ENCODE measurements at places on chromosomes 7 and 10.

DNA sequence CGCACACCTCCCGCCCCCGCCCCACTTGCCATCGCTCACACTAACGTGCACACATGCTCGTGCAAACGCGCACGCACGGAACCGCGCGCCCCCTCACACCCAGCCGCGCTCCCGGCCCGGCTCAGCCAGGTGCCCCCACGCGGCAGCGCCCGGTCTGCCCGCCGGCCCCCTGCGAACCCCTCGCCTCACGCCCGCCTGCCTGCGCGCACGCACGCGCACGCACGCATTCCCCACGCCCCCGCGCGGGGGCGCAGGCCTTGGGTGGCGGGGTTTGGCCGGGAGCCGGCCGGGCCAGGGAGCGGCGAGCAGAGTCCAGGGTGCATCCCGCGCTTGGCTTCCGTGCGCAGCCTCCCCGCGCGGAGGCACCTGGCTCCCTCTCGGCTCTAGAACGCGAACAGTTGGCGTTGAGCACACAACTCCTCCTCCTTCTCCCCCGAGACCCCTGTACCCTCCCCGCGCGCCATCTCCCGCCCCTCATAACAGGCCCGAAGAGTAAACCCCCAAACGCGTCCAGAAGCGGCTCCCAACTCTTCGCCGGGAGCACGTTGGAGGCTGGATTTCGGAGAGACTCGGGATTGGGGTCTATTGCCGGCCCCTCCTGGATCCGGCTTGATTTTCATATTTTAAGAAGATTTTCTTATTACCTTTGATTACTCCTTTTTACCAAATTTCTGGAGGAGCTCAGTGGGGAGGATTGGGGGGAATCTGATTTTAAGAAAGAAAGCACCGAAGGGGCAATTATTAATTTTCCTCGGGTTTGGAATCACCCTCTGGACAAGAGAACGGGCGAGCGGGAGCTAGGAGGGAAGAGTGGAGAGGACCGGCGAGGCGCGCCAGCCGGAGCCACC, 527 bp upstream of the SORCS3 start:
- no peak for DNase-seq

GRCh38 chr7:92994901-92995300, 122.9 kb downstream of the SAMD9 start:
- no peak for DNase-seq

- DNase-seq, result no peak
These were observed 369.0 kb downstream of the PARD3 start for GRCh38 chr10:34446049-34446448.

- no peak for DNase-seq
These were observed 62.1 kb upstream of the NCAPG2 start for GRCh38 chr7:158766570-158767281.

DNA sequence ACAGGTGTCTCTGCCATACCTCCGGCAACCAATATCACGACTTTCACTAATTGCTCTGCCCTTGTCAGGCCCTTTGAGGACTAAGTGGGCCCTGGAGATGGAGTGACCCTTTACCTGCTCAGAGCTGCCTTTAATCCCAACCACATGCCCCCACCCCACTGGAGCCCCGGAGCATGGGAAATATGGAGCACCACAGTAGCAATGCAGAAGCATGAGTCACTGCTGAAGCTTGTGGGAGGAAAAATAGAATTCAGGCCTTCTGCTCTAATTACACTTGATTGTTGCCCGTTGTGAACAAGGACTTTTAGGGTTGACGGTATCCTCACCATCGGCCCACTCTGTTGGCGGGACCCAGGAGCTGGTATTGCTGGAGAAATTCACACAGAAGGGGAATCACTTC, 52.5 kb upstream of the FRMD4A start:
- no peak for DNase-seq

GRCh38 chr7:30225863-30226613, 58.4 kb upstream of the ZNRF2 start:
- peak; percentile 21 for DNase-seq

- no peak for DNase-seq
These were observed 6.0 kb downstream of the POLM start for GRCh38 chr7:44076101-44076895.

DNA sequence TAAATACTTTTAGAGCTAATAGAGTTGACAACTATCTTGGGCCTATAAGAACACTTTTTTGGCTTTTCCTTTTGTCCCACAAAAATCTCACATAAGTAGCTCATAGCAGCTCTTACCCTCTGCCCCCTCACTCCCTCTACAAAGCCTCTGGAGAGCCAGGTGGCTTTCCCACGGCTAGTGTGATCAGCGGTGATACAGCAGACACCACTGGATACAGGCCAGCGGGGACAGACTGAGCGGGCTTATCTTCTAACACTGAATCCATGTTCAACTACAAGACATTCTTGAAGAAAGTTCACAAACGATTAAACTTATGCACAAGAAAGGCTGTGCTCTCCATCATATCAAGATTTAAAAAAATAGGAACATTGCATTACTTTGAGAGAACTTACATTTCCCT, 377.2 kb downstream of the PARD3 start:
- no peak for DNase-seq

GRCh38 chr10:62545160-62546066, 171.2 kb downstream of the ZNF365 start:
- DNase-seq, result no peak

- no peak for DNase-seq
These were observed 135.4 kb upstream of the RSU1 start for GRCh38 chr10:16952610-16953009.

GRCh38 chr10:100347568-100348195, 649 bp downstream of the SCD start:
- peak; percentile 7 for DNase-seq

DNA sequence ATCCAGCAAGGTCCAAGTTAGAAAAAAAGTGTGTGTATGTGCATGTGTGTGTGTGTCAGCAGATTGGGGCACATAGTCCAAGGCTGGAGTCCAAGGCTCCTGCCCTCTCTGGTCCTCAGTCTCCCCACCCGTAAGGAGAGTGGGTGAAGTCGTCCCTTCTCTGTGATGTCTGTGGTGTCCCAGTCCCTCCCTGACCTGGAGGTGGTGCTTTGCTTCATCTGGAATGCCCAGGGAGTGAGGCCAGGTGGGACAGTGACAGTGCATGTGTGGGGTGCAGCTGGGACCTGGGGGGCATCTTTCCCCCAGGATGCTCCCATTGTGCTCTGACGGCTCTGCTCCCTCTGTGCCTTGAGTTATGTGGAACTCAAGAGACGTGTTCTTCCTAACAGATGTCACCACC, 18.0 kb downstream of the AQP1 start:
- DNase-seq, result no peak

GRCh38 chr7:128167791-128168666, 73.0 kb upstream of the LEP start:
- DNase-seq, result no peak

GRCh38 chr7:34603711-34604444, 54.1 kb upstream of the NPSR1 start:
- no peak for DNase-seq

GRCh38 chr10:19853831-19854230, 37.6 kb downstream of the PLXDC2 start:
- no peak for DNase-seq

DNA sequence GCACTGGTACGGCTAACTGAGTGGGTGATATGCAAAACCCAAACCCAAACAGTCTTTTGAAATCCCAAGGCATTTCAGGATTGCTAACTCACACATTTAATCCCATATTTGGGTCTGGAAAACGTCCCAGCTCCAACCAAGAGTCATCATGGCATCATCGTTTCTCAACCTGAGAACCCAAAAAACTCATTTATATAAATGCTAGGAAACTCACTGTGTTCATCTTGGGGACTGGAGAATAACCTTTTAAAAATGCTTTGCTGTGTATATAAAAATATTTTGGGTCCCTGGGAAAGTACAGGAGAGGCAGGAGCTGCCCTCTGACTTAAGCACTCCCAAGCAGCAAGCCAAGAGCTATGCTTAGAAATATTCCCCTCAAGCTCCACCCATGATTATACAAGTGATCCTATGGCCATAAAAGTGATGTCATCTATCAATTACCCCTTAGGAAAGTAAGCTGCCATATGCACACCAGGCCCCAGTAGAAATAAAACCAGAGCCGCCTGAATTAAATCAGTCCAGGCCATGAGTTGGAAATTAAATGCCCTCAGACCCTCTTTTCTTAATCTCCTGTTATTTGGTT, 352.1 kb downstream of the FRMD4A start:
- no peak for DNase-seq

DNA sequence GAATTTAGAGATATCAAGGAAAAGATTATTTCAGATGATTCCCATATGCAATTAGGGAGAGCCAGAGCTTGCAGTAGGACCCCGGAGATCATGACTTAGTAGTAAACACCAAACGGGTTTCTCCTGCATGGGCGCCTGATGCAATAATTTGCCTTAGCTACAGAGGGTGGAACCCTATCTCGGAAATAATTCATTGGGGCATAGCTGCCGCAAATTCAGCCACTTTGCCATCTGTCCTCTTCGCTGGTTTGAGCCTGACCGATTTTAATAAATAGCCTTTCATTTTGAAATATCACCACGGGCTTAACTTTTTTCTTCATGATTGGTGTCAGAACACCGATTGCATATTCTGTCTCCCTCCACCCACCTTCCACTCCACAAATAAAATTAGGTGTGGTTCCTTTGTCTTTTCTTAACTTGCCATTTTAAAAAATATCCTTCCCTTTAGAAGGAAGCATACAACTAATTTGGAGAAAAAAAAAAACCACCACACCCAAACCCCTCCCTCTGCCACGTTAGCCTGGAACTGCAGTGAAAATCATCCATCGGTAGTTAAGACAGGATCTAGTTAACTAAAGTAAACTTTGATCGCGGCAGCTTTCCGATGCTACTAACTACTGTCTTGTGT, 1.4 kb downstream of the GARS1 start:
- DNase-seq, result no peak

- no peak for DNase-seq
These were observed 20.1 kb upstream of the ITPRID1 start for GRCh38 chr7:31493714-31494181.

DNA sequence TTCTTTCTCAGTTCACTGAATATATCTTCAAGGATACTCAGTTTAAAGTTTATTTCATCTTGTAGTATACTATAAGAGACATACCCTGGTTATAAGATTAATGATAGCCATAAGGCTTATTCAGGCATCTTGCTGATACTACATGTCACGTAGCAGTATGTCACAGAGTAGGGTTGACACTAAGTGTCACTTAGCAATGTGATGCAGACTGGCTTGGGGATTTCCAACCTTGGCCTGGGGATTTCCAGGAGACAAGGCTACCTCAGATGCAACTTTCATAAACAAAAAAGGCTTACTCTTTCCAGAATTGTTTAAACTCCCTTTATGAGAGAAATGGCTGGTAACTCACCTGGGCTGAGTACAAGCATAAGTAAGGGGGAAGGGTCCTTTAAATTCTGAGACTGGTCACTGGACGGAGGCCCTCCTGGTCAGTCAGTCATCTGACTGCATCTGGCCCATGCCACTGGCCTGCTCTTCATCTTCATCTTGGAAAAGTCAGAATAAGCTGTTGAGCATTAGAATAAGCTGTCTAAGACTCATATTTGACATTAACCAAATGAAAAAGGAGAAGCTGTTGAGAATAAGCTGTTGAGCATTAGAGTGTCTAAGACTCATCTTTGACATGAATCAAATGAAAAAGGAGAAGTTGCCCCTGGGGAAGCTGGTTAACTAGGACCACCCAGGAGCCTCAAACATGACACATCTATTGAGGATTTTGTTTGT, 9.5 kb downstream of the SLC13A1 start:
- DNase-seq, result no peak

- DNase-seq, result no peak
These were observed 203.5 kb downstream of the PPP1R3A start for GRCh38 chr7:113715262-113715661.

DNA sequence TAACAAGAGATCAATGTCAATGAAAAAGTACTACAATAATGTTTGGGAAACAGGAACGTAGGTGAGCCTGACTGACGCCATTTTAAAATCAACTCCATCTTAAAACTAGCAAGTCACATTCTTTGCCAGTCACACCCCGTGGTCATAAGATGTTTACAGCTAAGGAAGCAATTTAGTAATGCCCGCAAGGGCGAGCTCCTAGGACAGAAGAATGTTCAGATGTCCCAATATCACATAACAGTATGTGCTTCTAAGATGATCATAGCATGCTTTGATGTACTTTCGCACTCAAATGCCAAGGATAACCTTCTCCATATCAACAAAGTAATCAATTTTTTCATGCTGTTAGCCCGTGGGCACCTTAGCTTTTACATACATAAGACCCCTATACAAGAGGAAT, 113.8 kb upstream of the EGFR start:
- no peak for DNase-seq

- DNase-seq, result peak; percentile 51
These were observed 40.3 kb downstream of the YKT6 start for GRCh38 chr7:44240983-44241510.

DNA sequence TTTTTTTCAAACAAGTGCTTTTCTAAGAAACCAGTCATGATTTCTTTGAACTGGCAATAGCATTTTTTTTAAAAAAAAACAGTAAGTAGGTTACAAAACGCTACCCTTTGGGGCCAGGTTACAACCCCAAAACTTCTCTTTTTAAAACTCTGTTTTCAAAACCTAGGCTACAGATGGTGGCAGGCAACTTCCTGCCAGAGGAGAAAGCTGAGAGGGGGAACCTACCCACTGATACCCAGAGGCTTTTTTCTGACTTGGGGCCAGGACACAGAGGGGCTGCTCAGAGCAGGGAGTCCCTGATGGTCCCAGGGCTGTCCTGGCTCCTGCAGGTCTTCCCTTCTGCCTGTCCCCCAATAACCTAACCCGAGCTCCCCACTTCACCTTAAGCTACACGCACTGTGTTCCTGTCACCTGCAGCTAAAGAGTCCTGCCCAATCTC, 6.9 kb downstream of the STN1 start:
- DNase-seq, result no peak

DNA sequence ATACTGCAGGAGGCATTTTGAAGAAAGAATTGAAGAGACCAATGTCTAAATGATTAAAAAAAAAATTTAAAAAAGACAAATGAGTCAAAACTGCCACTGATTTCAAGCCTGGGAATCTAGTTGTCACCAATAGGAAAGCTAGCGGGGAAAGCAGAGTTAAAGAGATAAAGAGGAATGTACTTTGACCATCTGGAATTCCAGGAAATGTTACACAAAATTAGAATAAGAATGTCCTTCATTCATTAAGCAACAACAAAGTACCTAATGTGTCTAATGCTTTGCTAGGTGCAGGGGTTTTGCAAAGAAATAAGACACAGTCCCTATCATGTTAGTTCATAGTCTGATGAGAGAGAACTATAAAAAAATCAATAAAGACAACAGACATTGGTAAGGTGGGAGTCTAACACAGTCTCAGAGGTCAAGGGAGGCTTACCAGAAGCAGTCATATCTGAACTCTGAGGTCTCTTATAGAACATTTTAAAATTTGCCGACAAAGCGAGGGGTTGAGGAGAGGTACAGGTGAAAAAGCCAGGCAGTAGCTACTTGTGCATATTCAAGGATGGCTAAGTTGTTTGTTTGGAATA, 8.8 kb upstream of the TYSND1 start:
- no peak for DNase-seq

DNA sequence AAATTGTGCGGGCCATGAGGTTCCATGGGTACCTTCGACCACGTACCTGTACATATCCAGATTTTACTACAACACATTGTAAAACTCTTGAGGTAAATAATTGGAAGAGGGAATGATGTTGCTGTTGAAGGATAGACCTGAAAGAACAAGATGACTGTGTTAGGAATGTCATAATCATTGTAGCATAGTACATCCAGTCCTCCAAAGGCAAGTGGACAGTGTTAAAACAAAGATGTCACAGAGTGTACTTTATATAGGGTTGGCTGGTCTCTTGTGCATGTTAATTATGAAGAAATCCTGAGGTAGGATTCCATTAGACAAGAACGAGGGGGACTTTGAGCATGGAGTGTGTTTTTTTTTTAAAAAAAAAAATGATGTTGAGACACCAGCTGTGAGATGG, 30.4 kb downstream of the VWC2 start:
- DNase-seq, result no peak

GRCh38 chr7:87204933-87205332, 14.6 kb downstream of the TMEM243 start:
- no peak for DNase-seq

Data from NCI-H187 (cell line).